Stimulated activated CD4-positive, alpha-beta T cell treated with anti-CD3 and anti-CD28 coated beads, Interleukin-4, amount 100 ng/mL, for 24 hours (primary cell): ENCODE measurements at places on chromosomes 16 and 17.

DNA sequence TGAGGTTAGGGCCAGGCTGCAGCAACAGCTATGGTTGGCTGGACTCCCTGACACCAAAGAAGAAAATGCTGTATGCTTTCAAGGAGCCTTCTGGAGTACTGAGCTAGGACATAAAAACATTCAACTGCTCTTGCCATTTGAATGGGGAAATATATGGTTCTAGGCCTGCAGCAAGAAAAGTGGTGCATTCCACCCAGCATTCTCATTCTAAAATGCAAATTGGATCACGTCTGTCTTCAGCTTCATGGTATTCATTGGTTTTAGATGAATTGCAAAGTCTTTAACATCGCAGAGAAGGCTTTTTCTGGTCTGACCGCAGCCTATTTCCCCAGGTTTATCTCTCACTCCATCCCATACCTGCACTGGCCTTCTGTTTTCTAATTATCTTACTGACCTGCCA is 27.1 kb upstream of the SOX9 start:
- DNase-seq, result no peak

- DNase-seq, result no peak
Observed at GRCh38 chr17:75937652-75938051, 3.2 kb downstream of the FBF1 start.

GRCh38 chr17:63960430-63960829 is 12.3 kb downstream of the SCN4A start:
- DNase-seq, result no peak

DNA sequence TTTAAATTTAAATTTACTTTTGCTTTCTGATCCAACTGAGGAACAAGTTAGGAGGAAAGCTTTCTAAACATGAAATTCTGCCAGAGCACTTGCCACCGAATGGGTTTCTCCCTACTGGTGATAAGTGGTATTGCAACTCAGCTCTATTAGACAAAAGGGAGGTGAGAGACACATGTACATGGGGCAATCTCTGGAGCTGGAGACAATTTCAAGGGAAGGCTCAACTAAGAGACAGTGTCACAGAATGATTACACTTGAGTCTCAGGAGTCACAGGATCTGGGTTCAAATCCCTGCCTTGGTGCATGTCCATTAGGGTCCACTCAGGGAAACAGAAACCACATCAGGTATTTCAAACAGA is 37.4 kb downstream of the SOCS1 start:
- no peak for DNase-seq

DNA sequence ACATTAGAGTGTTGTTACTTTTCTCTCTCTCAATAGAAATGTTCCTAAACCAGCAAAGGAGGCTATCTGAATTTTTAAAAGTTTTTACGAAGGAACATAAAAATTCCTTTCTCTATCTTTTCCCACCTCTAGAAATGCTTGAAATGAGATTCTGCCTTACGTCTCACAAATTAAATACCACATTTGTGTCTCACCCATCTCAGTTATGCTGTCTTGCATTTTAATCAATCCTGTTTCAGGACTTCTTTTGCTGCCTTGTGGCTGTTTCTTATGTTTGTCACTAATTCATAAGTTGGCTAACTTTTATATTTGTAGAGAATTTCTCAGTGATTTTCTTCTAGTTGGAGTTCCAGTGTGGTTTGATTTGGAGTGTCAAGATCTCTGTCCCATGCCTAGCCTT is 3.5 kb downstream of the OMG start:
- DNase-seq, result no peak

GRCh38 chr16:23924128-23924527 is 88.3 kb downstream of the PRKCB start:
- no peak for DNase-seq

- no peak for DNase-seq
Observed at GRCh38 chr17:6541886-6542285, 14.5 kb downstream of the PITPNM3 start.

GRCh38 chr16:2230376-2230775 is 5.9 kb upstream of the DNASE1L2 start:
- no peak for DNase-seq

DNA sequence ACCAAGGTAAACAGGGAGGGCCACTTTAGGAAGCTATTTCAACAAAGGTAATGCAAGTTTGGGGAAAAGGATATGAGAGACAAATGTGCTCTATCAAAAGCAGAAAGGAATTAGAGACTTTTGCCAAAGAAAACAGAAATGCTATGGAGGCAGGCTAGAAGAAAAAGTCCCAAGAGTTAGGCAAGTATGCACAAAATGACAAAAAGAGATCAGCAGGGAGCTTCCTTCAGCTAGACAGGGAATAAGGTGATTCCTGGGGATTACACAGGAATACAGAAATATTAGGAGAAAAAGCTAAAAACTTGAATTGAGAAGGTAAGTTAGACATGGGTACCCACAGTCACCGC is 2.4 kb downstream of the FXR2 start:
- DNase-seq, result no peak

DNA sequence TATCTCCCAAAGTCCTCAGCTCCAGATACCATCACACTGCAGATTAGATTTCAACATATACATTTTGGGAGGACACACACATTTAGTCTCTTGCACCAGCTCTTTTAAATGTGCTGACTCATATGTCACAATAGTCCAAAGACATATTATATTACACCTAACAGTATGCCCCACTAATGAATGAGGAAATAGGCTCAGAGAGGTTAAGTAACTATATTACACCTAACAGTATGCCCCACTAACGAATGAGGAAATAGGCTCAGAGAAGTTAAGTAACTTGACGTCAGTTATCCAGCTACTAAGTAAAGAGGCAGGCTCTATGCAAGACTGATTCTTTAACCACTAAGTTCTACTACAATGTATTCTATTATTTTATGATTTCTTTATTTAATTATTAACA is 9.7 kb downstream of the IRX6 start:
- DNase-seq, result no peak

- DNase-seq, result no peak
Observed at GRCh38 chr16:21704266-21704665, 40.5 kb downstream of the OTOA start.

DNA sequence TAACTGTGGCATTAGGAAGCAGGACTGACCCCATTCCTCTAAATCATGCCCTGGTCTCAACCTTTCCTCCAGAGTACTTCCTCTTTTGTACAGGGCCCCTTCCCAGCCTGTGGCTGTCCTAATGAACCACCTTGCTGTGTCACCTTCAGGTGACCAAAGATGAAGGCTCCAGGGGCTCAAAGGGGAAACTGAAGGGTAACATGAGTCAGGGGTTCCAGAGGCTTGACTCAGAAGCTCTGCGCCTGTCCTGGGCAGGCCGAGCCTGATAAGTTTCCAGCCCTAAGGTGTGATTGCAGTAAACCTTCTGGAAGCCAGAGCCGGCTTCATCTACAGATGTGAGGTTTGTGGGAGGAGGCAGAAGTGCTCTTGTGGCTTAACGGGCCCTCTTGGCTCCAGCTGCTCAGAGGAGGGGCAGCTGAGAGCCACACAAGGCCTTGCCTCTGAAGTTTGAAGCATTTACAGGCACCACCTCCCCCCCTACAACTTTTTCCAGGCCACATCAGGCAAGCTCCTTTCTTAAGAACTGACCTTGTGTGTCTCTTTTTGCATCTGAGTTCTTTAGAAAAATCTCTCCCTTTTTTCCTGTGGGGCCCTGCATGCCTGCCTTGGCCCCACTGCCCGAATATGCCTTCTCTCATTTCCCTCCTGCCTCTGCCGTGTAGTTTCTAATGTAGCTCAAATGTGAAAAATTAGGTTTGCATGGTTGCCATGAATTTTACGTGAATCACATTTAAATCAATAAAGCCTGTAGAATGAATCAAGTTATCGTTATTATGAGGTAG is 149.9 kb downstream of the CLEC16A start:
- peak; percentile 74 for DNase-seq

DNA sequence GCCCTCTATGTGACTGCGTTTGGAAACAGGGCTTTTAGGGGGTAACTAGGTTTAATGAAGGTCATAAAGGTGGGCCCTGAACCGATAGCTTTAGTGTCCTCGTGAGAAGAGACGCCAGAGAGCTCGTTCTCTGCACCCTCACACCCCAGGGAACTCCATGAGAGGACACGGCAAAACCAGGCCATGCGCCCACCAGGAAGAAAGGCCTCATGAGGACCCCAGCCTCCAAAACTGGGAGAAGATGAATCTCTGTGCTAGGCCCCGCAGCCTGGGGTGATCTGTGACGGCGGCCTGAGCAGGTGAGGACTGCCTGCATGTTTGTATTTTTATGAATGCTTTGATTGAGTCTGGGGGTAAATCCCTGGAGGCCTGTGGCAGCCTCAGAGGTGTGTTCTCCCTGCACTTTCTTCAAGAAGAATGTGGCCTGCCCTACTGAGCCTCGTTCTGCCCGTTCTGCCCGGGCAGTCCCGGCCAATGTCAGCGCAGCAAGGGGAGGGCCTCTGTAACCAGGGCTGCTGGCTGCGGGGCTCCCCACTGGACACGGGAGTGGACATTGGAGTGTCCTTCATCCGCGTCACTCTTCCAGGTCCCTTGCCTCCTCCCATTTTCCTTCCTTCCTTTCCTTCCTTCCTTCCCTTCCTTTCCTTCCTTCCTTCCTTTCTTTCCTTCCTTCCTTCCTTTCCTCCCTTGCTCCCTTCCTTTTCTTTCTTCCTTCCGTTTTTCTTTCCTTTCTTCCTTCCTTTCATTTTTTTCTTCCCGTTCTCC is 6.8 kb upstream of the RNF213 start:
- no peak for DNase-seq

DNA sequence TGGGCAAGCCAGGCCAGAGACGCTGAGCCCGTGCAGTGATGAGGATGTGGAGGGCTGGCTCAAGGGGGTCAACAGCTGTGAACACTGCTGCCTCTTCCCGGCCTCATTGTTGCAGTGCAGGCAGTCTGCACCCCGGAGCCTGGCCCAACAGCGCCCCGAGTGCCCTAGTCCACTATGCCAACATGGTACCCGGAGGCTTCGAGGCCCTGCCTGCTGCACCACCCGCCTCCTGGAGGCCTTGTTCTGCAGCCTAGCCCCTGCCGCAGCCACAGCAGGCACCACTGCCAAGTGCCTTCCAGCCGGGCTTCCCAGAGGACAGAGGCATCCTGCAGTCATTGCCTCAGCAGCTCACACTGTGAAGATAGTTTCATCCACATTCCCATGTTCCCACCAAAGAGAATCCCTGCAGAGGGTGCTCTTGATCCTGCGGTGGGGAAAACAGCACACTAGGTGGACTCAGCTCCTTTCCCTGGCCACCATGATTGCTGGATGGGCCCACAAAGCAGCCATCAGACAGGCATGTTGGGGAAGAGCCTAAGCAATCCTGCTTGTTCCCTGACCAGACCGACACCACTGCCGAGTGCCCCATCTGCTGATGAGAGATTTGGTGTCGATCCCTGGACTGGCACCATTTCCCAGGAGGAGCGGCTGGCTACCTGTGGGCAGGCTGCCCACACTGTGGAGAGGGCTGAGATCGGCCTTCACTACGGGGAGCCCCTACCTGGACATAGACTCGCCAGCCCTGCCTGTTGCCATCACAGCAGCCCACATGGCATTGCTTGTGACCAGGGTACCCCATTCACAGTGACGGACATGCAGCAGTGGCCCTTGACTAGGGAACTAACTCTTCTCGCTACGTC is 44.9 kb downstream of the USP22 start:
- no peak for DNase-seq

DNA sequence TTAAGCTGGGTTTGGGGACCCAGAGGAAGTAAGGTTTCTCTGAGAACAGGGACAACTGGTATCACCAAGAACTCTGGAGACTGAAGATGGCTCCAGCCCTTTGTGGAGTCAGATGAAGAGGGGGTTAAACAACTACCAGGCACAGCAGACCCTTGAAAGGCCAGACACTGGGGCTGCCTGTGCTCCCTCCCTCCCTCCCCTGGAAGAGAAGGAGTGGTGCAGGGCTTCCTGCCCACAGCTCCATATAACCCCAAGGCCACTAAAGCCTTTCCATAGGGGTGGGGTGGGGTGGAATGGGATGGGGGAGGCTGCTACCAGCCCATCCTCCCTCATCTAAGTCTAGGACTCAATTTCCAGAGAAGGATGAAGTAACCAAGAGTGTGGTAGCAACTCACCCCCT is 66.7 kb downstream of the CCDC182 start:
- no peak for DNase-seq

DNA sequence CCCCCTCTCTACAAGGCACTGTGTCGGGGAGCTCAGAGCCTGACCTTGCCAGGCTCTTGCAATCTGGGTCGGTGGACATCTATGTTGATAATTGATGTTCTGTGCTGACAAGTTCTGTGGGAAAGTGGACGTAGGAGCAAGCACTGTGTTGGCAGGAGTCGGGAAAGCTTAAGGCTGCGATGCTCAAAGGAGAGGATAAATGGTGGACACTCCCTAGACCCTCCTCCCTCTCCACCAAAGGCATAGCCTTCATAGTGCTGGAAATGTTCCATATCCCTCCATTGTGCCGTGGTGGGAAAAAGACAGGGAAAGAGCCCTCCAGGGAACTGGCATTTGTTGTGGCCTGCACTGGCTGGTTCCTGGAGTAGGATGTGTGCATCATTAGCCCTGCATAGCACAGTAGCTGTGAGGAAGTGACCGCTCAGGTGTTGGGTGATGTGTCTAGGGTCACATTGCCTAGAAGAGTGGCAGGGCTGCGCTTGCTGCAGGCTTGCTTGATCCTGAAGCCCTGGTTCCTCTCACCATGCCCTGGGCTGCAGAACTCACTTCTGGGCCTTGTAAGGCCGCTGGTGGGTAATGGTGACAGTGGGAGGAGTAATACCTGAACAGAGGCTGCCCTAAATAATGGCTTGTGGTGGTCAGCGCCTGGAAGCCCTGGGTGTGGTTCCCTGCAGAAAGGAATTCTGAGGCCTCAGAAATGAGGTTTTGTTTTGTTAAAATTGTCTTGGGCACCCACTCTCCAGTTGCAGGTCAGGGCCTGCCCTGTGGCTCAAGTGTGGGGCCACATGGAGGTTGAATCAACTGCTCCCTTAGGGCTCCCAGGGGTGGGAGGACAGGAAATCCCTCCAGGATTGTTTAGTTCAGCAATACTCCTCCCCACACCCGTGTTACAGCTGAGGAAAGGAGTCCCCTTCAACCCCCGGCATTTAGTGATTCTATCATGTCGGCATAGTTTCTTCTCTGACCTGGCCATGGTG is 62.6 kb downstream of the KSR1 start:
- DNase-seq, result no peak

DNA sequence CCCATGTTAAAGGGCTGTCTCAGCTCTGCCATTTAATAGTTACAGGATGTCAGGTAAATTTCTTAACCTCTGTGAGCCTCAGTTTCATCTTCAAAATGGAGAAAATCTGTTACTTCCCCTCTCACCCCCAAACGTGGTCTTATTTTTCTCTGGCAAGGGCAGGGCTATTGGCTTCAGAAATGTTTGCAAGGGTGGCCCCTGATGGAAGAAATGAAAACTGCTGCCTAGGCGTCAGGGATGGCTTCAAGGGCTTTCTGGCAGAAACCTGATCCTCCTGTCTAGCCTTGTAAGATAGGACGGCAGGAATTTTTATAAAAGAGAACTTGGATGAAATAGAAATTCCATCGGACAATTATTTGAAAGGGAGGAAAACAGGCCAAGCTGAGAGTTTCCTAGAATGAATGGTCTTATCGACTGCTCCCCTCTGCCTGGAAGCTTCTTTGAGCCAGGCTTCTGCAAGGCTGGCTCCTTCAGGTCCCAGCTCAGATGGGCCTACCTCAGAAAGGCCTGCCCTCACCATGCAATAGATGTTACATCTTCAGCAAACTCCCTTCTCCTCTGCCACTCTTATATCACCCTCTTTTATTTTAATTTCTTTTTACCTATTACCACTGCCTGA is 43.0 kb upstream of the TANGO6 start:
- DNase-seq, result peak; percentile 54
